Activated CD4-positive, alpha-beta T cell treated with anti-CD3 and anti-CD28 coated beads, Interleukin-2, amount 10 ng/mL, durations not matched to agents 7 days and 5 days (primary cell): ENCODE measurements at places on chromosomes 11 and 22. TPM values are rescaled to one million over a fixed set of nuclear protein-coding genes. Genes with fewer than 3 reads are reported as not detected.

The CCDC116 gene
- total RNA-seq, result 0.42 TPM

GRCh38 chr11:18010977-18011586 lies 1.8 kb downstream of the SERGEF start:
- peaks cover 10% of the 10 kb centered on the region for H3K36me3 ChIP-seq
- H3K4me3 ChIP-seq, result no peak overlapping the region
- peak overlapping the region; percentile 98 for H3K27ac ChIP-seq
- peaks cover 1% of the 10 kb centered on the region for H3K27me3 ChIP-seq
- peaks cover 33% of the 10 kb centered on the region for H3K4me1 ChIP-seq

The ASCL2 gene
- total RNA-seq, result 0.31 TPM

The SSTR3 gene
- 10.1 TPM for total RNA-seq

The SLC22A8 gene
- not detected for total RNA-seq

- no peaks in the 10 kb centered on the region for H3K36me3 ChIP-seq
- no peak overlapping the region for H3K4me3 ChIP-seq
- peaks cover 16% of the 10 kb centered on the region for H3K27me3 ChIP-seq
- no peak for DNase-seq
- peaks cover 40% of the 10 kb centered on the region for H3K4me1 ChIP-seq
These were observed 58.8 kb downstream of the ENDOD1 start for GRCh38 chr11:95148406-95148805.

- no peaks in the 10 kb centered on the region for H3K36me3 ChIP-seq
- peaks cover 14% of the 10 kb centered on the region for H3K27me3 ChIP-seq
- no peak overlapping the region for H3K27ac ChIP-seq
- no peak overlapping the region for H3K4me3 ChIP-seq
- no peaks in the 10 kb centered on the region for H3K4me1 ChIP-seq
These were observed 43.1 kb downstream of the CCDC73 start for GRCh38 chr11:32751381-32751780.

DNA sequence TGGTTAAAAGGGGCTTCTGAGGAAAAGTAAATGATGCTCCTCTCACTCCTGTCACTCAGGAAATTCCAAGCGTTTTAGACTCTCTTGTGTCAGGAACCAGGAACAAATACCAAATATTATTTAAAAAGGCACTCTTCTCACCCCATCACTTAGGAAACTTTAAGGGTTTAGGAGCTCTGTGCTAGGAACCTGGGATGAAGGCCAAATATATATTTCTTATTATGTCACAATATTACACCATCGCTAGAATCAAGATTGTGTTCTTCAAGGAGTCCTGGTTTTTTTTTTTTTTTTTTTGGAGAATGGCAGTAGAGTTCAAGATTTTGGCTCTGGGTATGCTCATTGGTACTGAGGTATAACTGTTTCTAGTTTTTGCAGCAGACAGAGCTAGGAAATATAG lies 79.0 kb upstream of the HEPHL1 start:
- no peaks in the 10 kb centered on the region for H3K36me3 ChIP-seq
- no peak overlapping the region for H3K27ac ChIP-seq
- H3K4me1 ChIP-seq, result no peaks in the 10 kb centered on the region
- DNase-seq, result no peak
- no peak overlapping the region for H3K4me3 ChIP-seq

The LSP1 gene
- 668 TPM for total RNA-seq

DNA sequence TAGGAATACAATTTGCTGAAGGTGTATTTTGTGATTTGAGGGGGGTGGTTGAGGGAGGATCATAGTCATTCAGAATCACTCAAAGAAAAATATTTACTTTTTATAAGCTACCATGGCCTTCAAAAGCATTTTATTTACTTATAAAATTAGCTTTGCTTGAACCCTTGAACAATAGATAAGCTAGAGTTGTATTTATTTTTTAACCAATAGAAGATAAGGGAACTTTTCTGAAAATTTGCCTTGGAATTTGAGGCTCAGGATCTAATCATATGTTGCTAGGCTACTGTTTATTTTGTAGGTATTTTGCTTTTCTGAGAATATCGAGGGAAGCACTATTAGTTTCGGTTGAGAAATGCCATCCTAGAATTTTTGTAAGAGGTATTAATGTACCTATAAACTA lies 82.1 kb downstream of the EMSY start:
- H3K36me3 ChIP-seq, result peaks cover 30% of the 10 kb centered on the region
- no peak for DNase-seq
- no peaks in the 10 kb centered on the region for H3K27me3 ChIP-seq
- H3K27ac ChIP-seq, result no peak overlapping the region
- H3K4me3 ChIP-seq, result no peak overlapping the region

DNA sequence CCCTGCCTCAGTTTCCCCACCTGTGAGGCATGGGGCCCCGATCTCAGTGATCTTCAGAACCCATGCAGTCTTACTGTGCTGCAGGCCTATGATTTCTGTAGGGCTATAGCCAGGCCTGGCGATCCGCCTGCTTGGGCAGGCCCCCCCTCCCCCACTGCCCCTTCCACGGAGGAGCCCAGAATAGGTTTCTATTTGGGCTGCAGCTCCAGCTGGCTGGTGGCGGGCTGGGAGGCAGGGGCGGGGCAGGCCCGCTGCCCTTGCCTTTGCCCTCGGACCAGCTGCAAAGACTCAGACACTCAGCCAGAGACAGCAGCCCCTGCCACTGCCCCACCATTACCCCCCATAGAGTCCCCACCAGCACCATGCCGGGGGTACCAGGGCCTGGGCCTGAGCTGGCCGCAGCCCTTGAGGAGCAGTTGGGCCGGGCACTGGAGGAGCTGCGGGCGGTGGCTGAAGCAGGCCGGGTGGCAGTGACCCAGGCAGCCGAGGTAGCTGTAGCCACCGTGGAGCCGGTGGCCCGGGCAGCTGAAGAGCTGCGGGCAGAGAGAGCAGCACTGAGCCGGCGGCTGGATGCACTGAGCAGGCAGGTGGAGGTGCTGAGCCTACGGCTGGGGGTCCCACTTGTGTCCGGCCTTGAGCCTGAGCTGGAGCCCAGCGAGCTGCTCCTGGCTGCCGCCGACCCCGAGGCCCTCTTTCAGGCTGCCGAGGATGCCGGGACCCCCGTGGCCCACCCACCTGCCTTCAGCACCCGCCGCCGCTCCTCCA lies 12.2 kb downstream of the SMTN start:
- H3K4me1 ChIP-seq, result no peaks in the 10 kb centered on the region
- DNase-seq, result no peak
- no peak overlapping the region for H3K27ac ChIP-seq

- peaks cover 13% of the 10 kb centered on the region for H3K4me1 ChIP-seq
- H3K27ac ChIP-seq, result no peak overlapping the region
- no peak for DNase-seq
- H3K27me3 ChIP-seq, result no peaks in the 10 kb centered on the region
These were observed 35.5 kb upstream of the KRTAP5-7 start for GRCh38 chr11:71491531-71491930.

DNA sequence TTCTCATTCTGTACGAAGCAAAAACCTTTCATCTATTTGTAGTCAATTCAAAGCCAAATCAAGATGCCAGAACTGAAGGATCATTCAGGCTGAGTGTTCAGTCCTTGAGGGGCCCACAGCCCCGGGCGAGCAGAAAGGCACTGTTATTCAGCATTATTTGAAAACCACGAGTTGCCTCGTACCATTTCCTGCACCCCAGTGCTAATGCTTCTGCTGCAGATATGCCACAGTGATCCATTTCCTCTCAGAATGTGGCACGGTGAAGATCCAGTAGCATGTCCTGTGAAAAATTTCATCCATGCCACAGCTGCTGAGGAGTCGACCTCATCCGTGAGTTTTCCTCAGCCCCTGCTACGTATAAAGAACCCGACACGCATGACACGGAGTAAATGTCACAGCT lies 85.4 kb downstream of the OSBP2 start:
- H3K36me3 ChIP-seq, result no peaks in the 10 kb centered on the region
- H3K4me3 ChIP-seq, result no peak overlapping the region
- H3K27me3 ChIP-seq, result no peaks in the 10 kb centered on the region
- peaks cover 7% of the 10 kb centered on the region for H3K4me1 ChIP-seq
- no peak for DNase-seq
- H3K27ac ChIP-seq, result no peak overlapping the region

GRCh38 chr11:132396318-132396717 lies 1025.9 kb downstream of the NTM start:
- DNase-seq, result no peak
- no peaks in the 10 kb centered on the region for H3K36me3 ChIP-seq
- no peak overlapping the region for H3K4me3 ChIP-seq
- H3K4me1 ChIP-seq, result no peaks in the 10 kb centered on the region

- no peak for DNase-seq
- H3K36me3 ChIP-seq, result peaks cover 1% of the 10 kb centered on the region
- peaks cover 26% of the 10 kb centered on the region for H3K4me1 ChIP-seq
- no peak overlapping the region for H3K4me3 ChIP-seq
These were observed 68.2 kb upstream of the SESN3 start for GRCh38 chr11:95299078-95299679.

DNA sequence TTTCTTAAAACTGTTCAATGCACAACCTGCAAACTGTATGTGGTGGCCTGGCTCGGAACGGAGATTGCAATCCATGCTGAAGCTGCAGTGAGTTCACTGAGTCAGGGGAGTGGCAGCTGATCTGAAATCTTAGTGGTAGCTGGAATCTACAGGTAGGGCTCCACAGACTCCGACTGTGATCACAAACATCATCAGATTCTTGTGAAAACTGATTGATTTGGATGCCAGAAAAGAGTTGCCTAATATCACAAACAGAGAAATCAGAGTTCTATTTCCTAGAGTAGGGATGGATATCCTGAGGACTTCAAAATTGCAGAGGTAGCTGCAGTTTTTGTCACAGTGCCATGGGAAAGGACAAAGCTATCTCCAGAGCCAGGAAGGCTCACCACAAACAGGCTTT lies 57.5 kb upstream of the SC5D start:
- no peak overlapping the region for H3K4me3 ChIP-seq
- H3K27me3 ChIP-seq, result peaks cover 34% of the 10 kb centered on the region
- H3K4me1 ChIP-seq, result peaks cover 22% of the 10 kb centered on the region

The KCNQ1OT1 gene
- total RNA-seq, result 0.19 TPM

The C22orf42 gene
- not detected for total RNA-seq

The PLEKHA7 gene
- total RNA-seq, result 3.4 TPM

- H3K27me3 ChIP-seq, result peaks cover 6% of the 10 kb centered on the region
- no peak overlapping the region for H3K27ac ChIP-seq
- no peak for DNase-seq
- H3K4me1 ChIP-seq, result no peaks in the 10 kb centered on the region
- no peak overlapping the region for H3K4me3 ChIP-seq
These were observed 22.9 kb downstream of the MMP13 start for GRCh38 chr11:102932678-102933077.

DNA sequence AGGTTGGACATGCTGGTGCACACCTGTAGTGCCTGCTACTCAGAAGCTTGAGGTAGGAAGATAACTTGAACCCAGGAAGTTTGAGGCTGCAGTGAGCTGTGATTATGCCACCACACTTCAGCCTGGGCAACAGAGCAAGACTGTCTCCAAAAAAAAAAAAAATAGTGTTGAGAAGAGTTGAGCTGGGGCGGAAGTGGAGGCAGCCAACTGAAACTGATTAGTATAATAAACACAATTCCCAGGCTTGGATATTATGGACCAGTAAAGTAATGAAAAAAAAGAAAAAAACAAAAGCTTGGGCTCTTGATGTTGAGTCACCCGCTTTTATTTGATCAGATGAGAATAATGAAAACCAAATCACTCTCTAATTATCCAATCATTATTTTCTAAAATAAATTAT lies 21.0 kb downstream of the LDLRAD3 start:
- no peak for DNase-seq
- no peak overlapping the region for H3K27ac ChIP-seq
- H3K36me3 ChIP-seq, result no peaks in the 10 kb centered on the region
- no peak overlapping the region for H3K4me3 ChIP-seq

The GAL gene
- not detected for total RNA-seq

DNA sequence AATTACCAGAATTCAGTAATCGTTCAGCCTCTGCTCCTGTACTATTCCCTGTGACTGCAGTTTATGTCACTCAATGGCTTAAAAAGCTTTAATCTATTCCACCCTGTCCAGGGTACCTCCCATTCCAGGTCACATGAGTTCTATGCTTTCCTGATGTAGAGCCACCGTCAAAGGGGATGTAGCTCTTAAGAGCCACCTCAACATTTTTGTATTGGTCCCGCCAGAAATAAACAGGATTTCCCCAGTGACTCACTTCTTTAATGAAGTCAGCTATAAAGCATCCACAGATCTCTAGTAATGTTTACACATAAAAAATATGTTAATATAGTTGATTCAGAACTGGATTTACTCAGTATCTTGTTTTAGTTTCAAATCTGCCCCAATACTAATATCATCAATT lies 1.3 kb upstream of the OR8D1 start:
- H3K27ac ChIP-seq, result no peak overlapping the region
- no peaks in the 10 kb centered on the region for H3K36me3 ChIP-seq
- no peak overlapping the region for H3K4me3 ChIP-seq

DNA sequence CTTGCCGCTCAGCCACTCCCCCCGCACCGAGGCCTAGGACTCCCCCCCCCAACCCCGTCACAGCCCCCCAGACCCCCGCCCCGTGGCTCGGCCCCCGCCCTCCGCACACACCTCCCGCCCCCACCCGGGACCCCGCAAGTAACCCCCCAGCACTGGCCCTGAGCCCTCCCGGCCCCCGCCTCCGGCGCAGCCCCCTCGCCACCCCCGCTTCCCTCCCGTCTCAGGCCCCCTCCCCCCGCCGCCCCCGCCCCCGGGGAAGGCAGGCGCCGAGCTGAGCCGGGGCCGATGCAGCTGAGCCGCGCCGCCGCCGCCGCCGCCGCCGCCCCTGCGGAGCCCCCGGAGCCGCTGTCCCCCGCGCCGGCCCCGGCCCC lies 1.5 kb downstream of the SHANK3 start:
- no peak for DNase-seq
- no peak overlapping the region for H3K4me3 ChIP-seq
- H3K36me3 ChIP-seq, result no peaks in the 10 kb centered on the region

The NLRP14 gene
- total RNA-seq, result 0.05 TPM

The SLC35F2 gene
- total RNA-seq, result 7.8 TPM

GRCh38 chr22:41683052-41683451 lies 5.6 kb downstream of the SNU13 start:
- no peaks in the 10 kb centered on the region for H3K27me3 ChIP-seq
- peaks cover 20% of the 10 kb centered on the region for H3K36me3 ChIP-seq
- peaks cover 29% of the 10 kb centered on the region for H3K4me1 ChIP-seq
- peak overlapping the region; percentile 90 for H3K4me3 ChIP-seq

DNA sequence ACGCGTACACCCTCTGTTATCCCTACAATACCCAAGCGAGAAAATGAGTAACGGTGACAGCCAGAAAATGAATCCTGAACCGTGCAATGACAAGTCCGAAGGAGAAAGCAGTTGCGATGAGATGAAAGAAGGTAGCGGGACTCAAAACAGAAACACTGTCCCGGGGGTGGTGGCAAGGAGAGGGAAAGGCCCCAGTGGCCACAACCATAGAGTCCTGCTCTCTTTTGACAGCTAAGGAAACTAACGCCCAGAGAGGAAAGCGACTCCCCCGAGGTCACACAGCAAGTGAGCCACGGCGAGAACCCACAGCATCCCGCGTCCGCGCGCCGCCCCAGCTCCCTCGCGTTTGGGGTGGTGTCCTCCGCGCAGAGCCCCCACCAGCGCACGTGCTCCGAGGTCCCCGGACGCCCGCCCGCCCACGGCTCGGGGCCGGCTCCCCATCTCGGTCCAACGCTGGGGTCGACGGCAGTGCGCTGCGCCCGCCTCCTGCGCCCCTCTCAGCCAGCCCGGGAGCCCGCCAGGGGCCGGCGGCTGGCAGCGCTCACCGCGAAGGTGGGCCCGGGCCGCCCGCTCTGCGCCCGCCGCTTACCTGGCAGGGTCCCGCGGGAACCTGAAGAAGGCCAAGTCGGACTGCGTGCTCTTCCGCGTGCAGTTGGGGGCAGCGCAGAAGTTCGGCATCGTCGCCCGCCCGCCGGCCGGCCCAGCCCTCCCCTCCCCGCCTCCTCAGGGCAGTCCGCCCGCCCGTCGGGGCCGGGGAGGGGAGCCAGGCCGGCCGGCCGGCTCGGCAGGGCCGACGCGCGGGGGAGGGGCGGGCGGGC lies 564 bp downstream of the THAP12 start:
- H3K27ac ChIP-seq, result peak overlapping the region; percentile 97
- H3K27me3 ChIP-seq, result no peaks in the 10 kb centered on the region
- H3K36me3 ChIP-seq, result peaks cover 13% of the 10 kb centered on the region
- peaks cover 59% of the 10 kb centered on the region for H3K4me1 ChIP-seq
- H3K4me3 ChIP-seq, result peak overlapping the region; percentile 97
- DNase-seq, result peak; percentile 59
